Heart left ventricle (tissue), 16 donors: ENCODE measurements at places on chromosomes 3 and 15. TPM values are rescaled to one million over a fixed set of nuclear protein-coding genes. Genes with fewer than 3 reads are reported as not detected.

DNA sequence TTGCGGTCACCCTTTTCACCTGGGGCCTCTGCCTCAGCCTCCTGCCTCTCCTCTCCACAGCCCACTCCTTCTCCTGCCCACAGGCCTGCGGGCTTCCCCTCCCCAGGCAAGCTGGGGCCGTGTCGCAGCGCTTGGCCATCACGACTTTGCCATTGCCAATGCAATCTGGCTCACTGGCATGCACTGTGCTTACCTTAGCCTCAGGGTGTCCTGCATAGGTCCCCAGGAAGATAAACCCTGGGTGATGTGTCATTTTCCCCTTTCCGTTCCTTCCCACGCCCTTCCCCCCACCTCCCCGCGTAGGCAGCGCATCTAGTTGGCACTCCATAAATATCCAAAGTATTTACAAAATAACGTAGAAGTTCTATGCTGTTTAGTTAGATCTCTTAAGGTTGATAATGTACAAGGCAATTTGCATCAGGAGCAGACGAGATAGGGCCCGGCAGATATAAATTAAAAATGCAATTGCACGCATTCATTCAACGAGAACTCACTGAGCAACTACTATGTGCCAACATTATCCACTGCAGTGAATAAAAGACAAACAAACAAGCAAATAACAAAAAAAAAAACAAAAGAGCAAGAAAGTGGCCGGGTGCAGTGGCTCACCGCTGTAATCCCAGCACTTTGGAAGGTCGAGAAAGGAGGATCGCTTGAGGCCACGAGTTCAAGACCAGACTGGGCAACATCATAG lies 973 bp upstream of the COPG1 start:
- no peak for DNase-seq

DNA sequence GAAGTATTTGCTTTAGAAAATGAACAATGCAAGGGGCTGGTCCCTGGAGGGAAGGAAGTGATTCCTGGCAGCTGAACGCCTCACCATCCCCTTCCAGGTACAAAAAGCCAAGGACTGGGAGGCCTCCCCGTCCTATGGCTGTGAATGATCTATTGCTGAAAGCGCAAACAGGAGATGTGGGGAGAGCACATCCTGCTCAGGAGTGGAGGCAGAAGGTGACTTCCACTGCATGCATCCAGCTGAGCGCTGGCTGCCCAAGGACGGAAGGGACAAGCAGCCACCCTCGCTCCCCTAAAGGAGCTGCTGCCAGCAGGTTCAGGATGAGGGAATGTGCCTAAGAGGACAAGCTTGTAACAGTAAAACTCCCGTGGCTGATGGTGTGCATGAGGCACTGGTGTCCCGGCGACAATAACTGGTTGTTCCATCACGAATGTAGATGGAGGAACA lies 41.4 kb downstream of the ABTB1 start:
- no peak for DNase-seq

DNA sequence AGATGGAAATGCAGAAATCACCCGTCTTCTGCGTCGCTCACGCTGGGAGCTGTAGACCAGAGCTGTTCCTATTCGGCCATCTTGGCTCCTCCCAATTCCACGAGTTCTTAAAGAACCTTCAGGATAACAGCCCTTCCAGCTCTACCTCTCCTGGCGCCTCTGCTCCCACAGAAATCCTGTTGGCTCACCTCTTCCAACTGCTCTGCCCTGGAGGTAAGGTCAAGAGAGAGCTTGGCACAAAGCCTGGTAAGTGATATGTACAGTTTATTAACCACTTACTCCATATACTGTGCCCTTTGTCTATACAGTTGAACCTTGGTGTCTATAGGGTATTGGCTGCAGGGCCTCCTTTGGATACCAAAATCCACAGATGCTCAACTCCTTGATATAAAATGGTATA lies 17.8 kb upstream of the FGF12 start:
- DNase-seq: no peak

- DNase-seq: no peak
These were observed 270.3 kb upstream of the RORA start for GRCh38 chr15:61499376-61499775.

DNA sequence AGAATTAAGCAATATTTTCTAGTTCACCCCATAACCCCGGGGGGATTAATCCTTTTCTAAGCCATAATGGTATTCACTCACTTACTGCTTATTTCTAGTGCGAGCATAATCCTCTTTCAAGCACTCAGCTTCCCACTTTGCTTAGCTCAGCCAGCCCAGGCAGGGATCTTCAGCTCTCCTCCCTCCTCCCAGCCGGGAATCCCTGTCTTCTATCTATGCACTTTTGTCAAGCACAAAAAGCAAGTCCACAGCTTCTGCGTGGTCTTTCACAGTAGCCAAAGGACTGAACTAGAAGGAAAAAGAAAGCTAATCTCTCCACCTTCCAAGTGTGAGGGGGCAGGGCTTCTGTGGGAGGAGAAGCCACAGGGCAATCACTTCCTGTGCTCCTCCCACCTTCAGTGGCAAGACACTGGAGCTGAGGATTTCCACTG lies 62.8 kb downstream of the PEX5L start:
- no peak for DNase-seq

The UACA gene
- 37.2 TPM for total RNA-seq

The P3H2 gene
- 3.7 TPM for total RNA-seq

The GRM7 gene
- total RNA-seq: not detected

The SEMA7A gene
- 2.2 TPM for total RNA-seq
